Activated naive CD4-positive, alpha-beta T cell treated with anti-CD3 and anti-CD28 coated beads for 36 hours (primary cell): ENCODE measurements at places on chromosomes 5 and 9.
A peak's percentile ranks its signal among the peaks of the same experiment; 100 is the strongest.

DNA sequence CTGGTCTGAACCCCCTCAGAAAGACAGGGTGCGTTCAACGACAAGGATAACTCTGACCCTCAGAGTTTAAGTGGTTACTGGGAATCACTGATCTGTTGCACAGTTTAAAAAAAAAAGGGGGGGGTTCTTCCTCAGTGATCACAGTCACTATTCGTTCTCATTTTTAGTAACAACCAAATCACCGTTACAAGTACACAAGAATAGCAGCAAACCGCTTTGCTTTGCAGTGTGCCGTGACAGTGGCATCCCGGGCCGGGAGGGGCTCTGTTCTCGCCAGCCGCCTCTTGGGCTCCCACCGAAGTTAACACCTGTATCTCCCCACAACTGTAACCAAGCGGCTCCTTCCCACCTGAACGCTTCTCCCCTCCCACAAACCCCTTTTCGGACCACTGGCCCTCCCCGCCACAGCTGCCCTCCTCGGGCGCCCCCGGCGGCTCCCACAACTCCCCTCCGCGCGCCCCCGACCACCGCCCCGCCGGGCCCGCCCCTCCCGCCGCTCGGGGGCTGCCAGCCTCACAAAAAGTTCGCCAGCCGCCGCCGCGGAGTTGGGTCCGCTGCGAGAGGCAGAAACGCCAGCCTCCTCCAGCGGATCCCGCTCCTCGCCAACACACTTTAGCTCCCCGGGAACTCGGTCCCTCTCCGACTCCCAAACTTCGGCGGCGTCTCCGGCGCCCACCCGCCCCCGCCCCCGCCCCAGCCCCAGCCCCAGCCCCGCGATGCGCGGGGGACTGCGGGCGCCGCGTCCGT, 1.2 kb downstream of the SSBP2 start:
- H3K36me3 ChIP-seq: peaks cover 4% of the 10 kb centered on the region
- DNase-seq: peak; percentile 71
- peak overlapping the region; percentile 85 for H3K27ac ChIP-seq
- peaks cover 33% of the 10 kb centered on the region for H3K4me1 ChIP-seq
- peak overlapping the region; percentile 92 for H3K4me3 ChIP-seq
- no peaks in the 10 kb centered on the region for H3K27me3 ChIP-seq

- H3K27me3 ChIP-seq: no peaks in the 10 kb centered on the region
- H3K4me1 ChIP-seq: no peaks in the 10 kb centered on the region
- DNase-seq: no peak
- no peak overlapping the region for H3K4me3 ChIP-seq
- H3K36me3 ChIP-seq: no peaks in the 10 kb centered on the region
- no peak overlapping the region for H3K27ac ChIP-seq
Measured at GRCh38 chr9:81268048-81268447, 421.3 kb downstream of the TLE1 start.

DNA sequence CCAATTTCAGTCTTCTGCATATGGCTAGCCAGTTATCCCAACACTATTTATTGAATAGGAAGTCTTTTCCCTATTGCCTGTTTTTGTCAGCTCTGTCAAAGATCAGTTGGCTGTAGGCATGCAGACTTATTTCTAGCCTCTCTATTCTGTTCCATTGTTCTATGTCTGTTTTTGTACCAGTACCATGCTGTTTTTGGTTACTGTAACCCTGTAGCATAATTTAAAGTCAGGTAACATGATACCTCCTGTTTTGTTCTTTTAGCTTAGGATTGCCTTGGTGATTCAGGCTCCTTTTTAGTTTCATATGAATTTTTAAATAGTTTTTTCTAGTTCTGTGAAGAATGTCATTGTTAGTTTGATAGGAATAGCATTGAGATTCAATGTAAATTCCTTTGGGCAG, 104.9 kb upstream of the SLCO6A1 start:
- DNase-seq: no peak
- no peaks in the 10 kb centered on the region for H3K36me3 ChIP-seq
- H3K27ac ChIP-seq: no peak overlapping the region
- peaks cover 8% of the 10 kb centered on the region for H3K27me3 ChIP-seq
- H3K4me3 ChIP-seq: no peak overlapping the region
- no peaks in the 10 kb centered on the region for H3K4me1 ChIP-seq

DNA sequence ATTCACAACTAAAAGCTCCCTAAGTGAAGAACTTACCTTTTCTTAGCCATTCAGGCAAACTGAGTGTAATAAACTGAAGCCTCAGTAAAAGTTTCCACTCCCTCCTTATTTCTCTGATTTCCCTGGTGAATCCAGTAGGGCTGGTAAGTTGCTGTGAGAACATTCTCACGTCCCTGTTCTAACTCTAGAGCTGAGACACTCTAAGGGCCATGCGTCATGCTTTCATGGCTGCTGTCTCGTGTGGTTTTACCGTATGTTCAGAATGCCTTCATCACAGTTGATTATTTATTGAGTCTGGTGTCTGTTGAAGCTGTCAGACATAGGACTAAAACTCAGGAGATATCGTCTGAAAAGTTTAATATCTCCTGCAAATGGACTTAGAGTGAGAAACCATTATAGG, 1.3 kb downstream of the OR2S2 start:
- no peak for DNase-seq
- H3K27me3 ChIP-seq: no peaks in the 10 kb centered on the region
- H3K4me3 ChIP-seq: no peak overlapping the region
- H3K27ac ChIP-seq: no peak overlapping the region

GRCh38 chr9:116572095-116572748, 114.9 kb upstream of the TRIM32 start:
- H3K27ac ChIP-seq: no peak overlapping the region
- H3K36me3 ChIP-seq: peaks cover 5% of the 10 kb centered on the region
- H3K4me3 ChIP-seq: no peak overlapping the region
- H3K4me1 ChIP-seq: no peaks in the 10 kb centered on the region
- no peaks in the 10 kb centered on the region for H3K27me3 ChIP-seq

DNA sequence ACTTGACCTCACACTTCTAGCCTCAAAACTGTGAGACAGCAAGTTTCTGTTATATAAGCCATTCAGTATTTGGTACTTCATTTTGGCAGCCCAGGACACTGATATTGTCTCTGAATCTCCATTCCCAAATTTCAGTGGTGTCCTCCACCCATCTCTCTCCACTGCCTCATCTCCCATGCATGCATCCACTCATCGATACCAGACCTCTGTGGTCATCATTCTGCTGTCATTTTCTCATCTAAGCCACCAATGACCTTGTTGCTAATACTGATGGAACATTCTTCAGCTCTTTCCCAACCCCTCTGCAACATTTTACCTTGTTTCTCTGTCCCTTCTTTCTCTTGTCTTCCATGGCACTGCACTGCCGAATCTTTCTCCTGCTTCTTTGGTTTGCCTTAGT, 221.8 kb downstream of the SNX18 start:
- DNase-seq: no peak
- H3K27ac ChIP-seq: no peak overlapping the region
- no peak overlapping the region for H3K4me3 ChIP-seq

- H3K27me3 ChIP-seq: no peaks in the 10 kb centered on the region
- H3K36me3 ChIP-seq: peaks cover 24% of the 10 kb centered on the region
- peaks cover 6% of the 10 kb centered on the region for H3K4me1 ChIP-seq
- H3K4me3 ChIP-seq: no peak overlapping the region
- H3K27ac ChIP-seq: no peak overlapping the region
Measured at GRCh38 chr5:80711938-80712337, 57.2 kb upstream of the DHFR start.

GRCh38 chr5:106142116-106142515, 1528.6 kb downstream of the EFNA5 start:
- H3K36me3 ChIP-seq: no peaks in the 10 kb centered on the region
- no peaks in the 10 kb centered on the region for H3K4me1 ChIP-seq
- no peaks in the 10 kb centered on the region for H3K27me3 ChIP-seq

DNA sequence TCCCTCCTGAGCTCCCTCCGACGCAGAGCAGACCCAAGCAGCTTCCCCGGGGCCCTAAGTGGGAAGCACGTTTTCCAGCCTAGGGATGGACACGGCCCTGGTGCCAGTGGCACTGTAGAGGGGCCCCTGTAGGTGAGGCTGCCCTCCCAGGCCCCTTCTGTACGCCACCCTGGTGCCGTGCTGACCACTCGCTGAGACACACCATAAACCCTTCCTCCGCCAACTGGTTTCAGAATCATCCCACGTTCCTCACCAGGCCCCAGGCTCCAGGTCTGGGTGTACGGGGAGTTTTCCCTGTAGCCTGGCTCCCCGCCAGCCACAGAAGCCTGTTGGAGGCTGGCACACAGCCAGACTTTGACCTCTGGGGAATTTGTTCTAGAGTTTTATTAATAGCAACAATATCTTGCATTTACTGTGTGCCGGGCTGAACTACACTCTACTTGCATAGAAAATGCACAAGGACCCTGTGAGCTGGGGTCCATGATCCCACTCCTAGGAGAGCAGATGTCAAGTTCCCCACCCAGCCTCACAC, 18.2 kb upstream of the WDR38 start:
- H3K36me3 ChIP-seq: no peaks in the 10 kb centered on the region
- no peak overlapping the region for H3K4me3 ChIP-seq
- no peaks in the 10 kb centered on the region for H3K4me1 ChIP-seq
- no peak for DNase-seq

DNA sequence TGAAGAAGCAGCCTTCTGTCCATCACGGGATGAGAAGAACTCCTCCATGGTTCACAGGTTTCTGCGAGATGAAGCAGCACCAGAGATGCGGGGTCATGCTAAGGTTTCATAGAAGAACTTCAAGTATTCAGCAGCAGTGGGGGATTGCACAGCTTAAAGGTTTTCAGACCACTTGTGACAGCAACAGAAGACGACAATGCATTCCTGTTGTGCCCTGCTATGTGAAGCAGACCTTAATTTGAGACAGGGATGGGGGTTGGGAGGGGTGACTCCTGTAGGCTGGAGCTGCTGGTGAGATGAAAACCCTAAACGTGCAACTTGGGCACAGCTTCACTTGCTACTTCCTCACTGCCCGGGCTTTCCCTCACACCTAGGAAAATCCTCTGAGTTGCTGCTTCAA, 256.0 kb downstream of the SLIT3 start:
- H3K36me3 ChIP-seq: no peaks in the 10 kb centered on the region
- no peak overlapping the region for H3K27ac ChIP-seq

- peaks cover 38% of the 10 kb centered on the region for H3K27me3 ChIP-seq
- H3K27ac ChIP-seq: no peak overlapping the region
- DNase-seq: no peak
- H3K36me3 ChIP-seq: no peaks in the 10 kb centered on the region
Measured at GRCh38 chr9:133003071-133003461, 24.6 kb downstream of the GFI1B start.

DNA sequence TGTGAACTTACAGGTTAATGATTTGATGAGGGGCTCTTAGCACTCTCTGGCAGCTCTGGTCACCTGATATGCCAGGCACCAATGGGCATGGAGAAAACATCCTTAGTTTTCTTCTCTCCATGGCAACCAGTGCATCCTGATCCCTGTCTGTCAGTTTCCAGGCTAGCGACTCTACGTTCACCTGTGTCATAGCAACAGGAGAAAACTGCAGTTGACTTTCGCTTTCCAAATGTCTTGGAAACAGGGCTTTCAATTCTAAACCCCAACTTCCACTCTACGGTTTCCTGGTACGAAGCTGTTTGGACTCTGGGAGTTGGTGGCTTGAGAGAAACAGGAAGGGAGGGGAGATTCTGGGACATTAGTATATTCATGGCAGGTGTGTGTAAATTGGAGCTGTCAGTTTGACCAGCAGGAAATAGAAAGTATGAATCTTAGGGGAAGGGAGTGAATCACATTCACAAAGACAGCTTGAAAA, 74.4 kb downstream of the SLC28A3 start:
- DNase-seq: peak; percentile 47
- H3K4me3 ChIP-seq: peak overlapping the region; percentile 29
- H3K4me1 ChIP-seq: peaks cover 10% of the 10 kb centered on the region
- H3K36me3 ChIP-seq: no peaks in the 10 kb centered on the region
- peaks cover 4% of the 10 kb centered on the region for H3K27me3 ChIP-seq
- peak overlapping the region; percentile 53 for H3K27ac ChIP-seq
